Amniotic stem cell (primary cell): ENCODE measurements at places on chromosomes 1 and 21.

DNA sequence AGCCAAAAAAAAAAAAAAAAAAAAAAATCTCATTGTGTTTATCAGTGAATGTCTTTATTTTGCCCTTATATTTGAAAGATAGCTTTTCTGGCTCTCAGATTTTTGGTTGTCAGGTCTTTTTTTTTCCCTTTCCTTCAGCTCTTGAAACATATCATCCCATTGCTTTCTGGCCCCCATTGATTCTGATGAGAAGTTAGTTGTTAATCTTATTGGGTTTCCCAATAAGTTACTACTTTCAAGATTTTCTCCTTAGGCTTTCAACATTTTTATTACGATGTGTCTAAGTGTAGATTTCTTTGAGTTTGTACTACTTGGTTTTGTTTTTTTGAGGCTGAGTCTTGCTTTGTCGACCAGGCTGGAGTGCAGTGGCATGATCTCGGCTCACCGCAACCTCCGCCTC lies 14.7 kb upstream of the SOAT1 start:
- DNase-seq = no peak

- DNase-seq = no peak
Observed at GRCh38 chr21:41864311-41865001, 14.7 kb downstream of the PRDM15 start.

DNA sequence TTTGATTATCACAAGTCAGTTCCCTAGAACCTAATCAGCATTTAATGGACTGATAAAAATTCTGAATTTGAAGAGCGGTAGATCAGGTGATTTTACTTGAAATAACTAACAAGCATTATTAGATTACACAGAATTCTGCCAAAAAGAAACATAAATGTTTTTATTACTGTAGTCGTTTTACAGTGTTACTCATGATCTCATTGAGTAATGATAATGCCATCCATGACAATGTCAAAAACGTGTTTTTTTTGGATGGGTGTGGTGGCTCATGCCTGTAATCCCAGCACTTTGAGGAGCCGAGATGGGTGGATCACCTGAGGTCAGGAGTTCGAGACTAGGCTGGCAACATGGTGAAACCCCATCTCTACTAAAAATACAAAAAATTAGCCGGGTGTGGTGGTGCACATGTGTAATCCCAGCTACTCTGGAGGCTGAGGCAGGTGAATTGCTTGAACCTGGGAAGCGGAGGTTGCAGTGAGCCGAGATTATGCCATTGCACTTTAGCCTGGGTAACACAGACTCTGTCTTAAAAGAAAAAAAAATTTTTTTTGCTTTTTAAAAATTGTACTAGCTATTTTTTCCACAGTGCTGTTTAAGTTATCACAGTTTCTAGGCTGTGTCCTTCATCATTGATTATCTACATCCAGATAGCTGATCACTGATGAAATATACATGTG lies 56.6 kb downstream of the LAMC1 start:
- DNase-seq = no peak

DNA sequence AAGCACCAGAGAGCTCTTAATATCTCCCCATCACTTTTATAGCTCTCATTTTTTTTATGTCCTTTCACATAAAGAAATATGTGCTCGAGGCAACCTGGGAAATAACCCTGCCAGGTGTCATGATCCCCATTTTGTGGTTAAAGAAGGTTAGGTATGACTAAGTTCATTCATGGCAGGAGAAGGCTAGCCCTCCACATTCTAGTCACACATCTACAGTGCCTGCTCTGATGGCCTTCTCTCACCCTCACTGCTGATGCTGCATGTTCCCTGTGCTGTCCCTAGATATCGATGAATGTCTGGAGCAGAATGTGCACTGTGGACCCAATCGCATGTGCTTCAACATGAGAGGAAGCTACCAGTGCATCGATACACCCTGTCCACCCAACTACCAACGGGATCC lies 187.5 kb downstream of the TPR start:
- DNase-seq = no peak

DNA sequence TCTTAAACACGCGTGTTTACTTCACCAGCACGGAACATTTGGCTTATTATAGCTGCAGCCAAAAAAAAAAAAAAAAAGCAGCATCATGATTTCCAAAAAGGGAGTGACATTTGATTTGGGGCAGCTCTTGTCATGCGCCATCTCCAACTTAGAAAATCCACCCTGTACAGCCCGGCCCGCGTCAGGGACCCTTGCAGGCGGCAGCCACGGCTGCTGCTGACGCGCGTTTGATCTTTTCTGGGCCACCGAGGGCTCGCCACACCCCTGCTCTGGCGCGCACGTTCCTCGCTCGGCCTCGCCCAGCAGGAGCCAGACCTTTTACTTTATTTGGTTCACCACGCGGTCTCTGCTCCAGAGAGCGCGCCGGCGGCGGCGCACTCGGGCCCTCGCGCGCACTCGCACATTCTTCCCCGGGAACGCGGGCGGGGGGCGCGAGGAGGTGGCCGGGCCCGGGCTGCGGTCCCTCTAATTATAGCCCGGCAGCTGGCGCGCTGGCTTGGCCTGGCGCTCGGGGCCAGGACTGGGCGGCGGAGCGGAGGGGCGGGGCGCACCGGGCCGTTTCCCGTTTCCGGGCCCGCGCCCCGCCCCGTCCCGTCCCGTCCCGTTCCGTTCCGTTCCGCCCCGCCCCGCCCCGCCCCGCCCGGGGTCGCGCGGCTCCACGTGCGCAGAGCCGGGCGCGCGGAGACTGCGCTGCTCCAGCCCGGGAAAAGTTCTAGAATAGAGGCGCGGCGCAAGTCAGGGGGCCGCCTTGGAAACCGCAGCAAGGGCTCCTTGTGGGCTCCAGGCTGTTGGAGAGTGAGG lies 10.2 kb downstream of the IRF2BP2 start:
- peak; percentile 55 for DNase-seq

DNA sequence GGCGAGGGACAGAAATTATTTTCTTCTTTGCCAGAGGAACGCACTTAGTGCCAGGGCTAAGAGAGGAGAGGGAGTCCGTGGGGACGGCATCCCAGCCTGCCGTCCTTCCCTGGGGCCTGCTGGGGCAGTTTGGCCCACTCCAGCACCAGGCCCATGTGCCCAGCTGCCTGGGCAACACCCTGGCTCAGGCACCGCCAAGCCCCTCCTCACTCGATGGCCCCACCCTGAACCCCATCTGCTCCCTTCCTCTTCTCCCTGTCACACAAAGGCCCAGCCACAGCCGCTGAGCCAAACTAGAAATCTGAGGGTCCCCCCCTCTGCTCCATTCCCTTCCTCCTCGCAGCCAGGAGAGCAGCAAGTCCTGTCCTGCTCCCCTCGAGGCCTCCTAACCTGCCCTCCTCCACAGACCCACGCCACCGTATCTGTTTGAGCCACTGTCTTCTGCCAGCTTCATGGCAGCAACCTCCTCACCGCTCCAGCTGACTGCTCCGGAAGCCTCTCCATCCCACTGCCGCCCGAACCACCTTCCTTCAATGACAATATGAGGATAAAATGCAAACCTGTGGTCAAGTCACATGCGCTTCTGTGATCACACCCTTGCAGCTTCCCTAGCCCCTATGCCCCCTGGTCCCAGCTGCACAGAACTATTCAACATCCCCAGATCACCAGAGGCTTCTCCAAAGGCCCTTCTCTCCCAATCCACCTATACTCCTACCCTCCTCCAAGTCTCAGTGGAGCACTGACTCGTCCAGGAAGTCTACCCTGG lies 8.4 kb upstream of the TNNI1 start:
- DNase-seq = no peak

- no peak for DNase-seq
Observed at GRCh38 chr1:214458541-214458940, 92.9 kb downstream of the PTPN14 start.
